Brain (organoid and tissue), 16 donors: ENCODE measurements at places on chromosomes 3 and 15.

GRCh38 chr3:188211476-188211875 lies 57.5 kb downstream of the LPP start:
- no peak for DNase-seq

DNA sequence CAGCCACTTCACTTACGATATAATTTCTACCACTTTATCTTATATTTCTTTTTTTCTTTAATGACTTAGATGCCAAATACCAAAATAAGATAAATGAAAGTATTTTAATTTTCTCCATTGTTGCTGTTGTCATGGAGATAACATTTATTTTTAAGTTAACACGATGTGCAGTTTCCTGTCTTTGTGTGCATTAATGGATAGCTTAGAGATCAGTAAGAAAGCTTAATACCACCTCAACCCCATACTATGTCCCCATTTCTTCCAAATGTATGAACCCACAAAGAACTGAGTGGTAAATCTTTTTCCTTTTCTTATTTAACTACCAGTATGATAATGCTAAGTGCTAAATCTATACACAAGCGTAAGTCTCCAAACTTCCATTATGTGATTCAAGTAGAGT lies 17.1 kb downstream of the PCNP start:
- DNase-seq: no peak

DNA sequence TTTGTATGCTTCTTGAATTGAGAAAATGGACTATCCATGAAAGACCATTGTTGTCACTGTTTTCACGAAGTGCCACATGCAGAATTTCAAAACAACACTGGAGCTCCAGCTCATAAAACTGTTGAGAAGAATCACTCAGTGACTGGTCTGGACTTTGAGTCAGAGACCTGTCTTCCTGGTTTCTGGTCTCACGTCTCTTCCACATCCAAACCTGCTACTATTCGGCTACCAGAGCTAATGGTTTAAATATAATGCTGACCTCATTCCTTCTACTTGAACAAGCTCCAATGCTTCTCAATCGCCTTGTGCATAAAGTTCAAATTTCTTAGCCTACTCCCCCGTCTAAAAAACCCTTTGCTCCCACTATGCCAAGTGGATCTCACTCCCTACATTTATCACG lies 227.9 kb upstream of the NR2F2 start:
- no peak for DNase-seq

DNA sequence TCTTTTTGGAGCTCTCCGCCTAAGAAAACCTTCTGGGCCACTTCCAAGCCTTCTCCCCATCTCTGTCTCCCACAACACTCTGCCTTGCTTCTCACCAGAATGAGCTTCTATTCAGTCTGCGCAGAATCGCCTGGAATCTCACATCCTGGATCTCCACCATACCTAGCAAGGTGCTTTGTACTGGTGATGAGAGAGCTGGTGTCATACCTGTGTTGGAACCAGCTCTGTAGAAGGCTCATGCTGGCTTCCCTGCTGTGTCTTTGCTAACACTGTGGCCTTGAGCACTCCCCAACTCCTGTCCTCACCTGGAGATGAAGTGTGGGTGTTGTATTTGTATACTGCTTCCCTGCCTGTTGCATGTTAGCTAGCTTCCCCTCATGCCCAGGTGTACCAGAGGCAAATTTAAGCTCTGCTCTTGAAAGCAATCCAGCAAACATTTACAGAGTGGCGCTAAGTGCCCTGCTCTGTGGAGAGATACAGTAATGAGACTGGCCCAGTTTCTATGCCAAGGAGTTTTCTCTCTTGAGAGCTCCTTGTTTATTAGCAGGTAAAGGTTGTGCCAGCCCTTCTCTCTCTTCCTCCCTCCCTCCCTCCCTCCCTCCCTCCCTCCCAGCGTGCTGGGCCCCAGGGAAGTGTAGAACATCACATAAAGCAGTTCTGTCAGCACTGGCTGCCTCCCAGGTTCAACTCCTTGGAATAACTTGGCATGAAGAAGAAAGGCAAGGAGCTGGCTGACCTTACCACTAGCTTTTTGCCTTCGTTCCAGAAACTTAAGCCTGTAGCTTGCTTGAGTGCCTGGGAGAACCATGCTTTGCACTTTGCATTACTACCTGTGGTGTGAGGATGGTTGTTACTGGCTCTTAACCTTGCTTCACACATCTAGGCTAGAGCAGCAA lies 54.9 kb downstream of the TRIM71 start:
- DNase-seq: peak; percentile 20

DNA sequence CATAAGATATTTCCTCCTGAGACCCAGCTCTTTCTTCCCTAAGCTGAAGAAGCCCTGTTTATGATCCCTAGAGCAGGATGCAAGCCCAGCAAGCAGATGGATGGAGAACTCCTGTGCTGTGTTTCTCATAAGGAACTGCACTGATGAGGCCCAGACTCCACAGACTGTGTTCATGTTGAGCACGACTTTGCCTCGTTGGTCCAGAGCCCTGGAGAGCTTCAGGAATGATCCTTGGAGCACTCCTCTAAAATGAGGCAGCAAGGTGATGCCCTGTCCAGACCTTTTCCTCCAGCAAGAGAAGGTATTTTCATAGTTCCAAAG lies 83.8 kb downstream of the MYLK start:
- DNase-seq: no peak

DNA sequence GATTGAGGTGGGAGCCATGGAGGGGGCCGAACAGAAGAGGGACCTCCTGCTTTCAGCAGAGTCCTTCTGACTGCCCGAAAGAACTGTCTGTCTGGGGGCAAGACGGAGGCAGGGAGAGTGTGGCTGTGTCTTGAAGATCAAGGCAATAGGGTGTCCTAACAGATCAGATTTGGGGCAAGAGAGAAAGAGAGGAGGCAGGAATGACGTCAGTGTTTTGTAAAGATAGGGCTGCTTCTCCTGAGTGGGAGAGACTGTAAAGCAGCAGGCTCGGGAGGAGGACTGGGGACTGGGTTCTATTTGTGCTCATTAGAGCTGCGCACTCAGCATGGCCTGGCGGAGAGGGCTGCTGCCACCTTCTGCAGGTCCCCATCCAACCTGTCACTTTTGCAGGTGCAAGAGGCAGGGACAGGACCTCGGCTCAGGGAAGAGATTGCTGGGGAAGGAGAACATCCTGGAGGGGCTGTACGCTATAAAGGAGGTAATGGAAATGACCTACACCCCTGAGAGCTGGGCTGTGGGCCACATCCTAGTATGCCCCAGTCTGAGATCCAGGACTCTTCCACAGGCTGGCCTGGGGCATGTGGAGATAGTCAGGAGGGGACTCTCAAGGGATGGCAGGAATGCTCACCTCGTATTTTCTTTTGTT lies 29.0 kb upstream of the FGD5 start:
- no peak for DNase-seq
